IPS DF 6.9 (cell line): ENCODE measurements at places on chromosomes 6 and 20.

DNA sequence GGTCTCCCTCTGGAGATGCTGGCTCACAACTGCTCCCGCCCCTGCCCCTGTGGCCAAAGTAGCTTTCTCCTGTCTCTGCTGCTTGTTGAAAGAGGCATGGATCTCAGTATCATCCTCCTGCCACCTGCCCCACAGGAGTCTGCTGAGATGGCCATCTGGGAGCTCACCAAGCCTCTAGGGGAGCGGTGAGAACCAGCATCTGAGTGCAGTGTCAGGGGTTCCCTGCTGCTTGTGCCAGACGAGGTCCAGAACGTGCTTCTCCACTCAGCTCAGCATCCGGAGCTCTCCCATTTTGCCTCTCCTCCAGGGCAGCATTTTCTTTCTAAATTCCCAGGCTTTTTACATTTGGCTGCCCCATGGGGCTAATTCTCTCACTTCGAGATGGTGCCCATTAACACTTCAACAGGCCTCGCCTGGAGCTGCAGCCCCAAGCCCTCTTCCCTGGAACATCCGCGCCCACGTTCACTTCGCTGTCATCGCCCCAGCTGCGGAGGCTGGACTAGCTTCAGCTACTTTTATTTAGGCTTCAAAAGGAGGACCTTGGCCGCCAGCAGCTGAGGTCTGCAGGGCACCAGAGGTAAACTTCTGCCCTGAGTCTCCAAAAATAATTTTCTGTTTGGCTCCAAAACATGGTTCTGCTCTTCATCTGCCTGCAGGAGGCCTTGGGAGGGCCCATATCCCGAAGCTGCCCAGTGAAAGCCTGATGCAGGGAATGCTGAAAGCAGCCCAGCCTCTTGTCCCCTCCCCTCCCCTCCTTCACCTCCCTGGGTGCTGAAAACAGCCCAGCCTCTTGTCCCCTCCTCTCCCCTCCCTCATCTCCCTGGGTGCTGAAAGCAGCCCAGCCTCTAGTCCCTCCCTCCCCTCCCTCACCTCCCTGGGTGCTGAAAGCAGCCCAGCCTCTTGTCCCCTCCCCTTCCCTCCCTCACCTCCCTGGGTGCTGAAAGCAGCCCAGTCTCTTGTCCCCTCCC lies 25.2 kb upstream of the MLN start:
- H3K4me1 ChIP-seq, result peaks cover 3% of the 10 kb centered on the region; the same call in 1 of the 2 replicates
- DNase-seq, result no peak
- no peaks in the 10 kb centered on the region for H3K36me3 ChIP-seq
- H3K27me3 ChIP-seq, result no peaks in the 10 kb centered on the region
- H3K4me3 ChIP-seq, result no peak overlapping the region

DNA sequence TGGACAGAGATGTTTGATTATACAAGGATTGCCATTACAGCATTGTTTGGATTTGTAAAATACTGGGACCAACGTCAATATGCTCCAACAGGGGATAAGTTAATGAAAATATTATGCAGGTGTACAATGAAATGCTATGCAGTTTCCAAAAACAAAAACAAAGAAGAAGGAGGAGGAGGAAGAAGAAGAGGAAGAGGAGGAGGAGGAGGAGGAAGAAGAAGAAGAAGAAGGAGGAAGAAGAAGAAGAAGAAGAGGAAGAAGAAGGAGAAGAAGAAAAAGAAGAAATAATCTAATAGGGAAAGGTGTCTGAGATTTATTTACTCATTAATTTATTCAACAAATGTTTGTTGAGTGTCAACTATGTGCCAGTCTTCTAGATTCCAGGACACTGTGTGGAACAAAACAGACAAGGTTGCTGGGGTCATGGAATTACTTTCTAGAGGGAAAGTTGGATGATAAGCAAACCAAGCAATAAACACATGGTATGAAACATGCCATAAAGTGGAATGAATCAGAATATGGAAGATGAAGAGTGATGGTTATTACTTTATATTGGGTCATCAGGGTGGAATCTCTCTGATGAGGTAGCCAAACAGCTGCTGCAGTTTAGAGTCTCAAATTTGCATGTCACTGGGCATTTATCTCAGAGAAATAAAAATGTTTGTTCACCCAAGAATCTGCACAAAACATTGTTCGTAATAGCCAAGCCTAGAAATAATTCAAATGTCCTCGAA lies 6.3 kb upstream of the TRIM27 start:
- H3K4me3 ChIP-seq, result no peak overlapping the region
- no peak for DNase-seq
- H3K27me3 ChIP-seq, result no peaks in the 10 kb centered on the region
- H3K36me3 ChIP-seq, result no peaks in the 10 kb centered on the region

- H3K4me1 ChIP-seq, result no peaks in the 10 kb centered on the region
- no peak for DNase-seq
- H3K36me3 ChIP-seq, result no peaks in the 10 kb centered on the region
- H3K4me3 ChIP-seq, result no peak overlapping the region
These were observed 1189.1 kb downstream of the GRIK2 start for GRCh38 chr6:102582569-102582968.

- DNase-seq, result no peak
- no peaks in the 10 kb centered on the region for H3K4me1 ChIP-seq
- no peak overlapping the region for H3K4me3 ChIP-seq
- H3K36me3 ChIP-seq, result no peaks in the 10 kb centered on the region
- H3K27ac ChIP-seq, result no peak overlapping the region
These were observed 118.7 kb downstream of the BMP2 start for GRCh38 chr20:6886065-6886729.

DNA sequence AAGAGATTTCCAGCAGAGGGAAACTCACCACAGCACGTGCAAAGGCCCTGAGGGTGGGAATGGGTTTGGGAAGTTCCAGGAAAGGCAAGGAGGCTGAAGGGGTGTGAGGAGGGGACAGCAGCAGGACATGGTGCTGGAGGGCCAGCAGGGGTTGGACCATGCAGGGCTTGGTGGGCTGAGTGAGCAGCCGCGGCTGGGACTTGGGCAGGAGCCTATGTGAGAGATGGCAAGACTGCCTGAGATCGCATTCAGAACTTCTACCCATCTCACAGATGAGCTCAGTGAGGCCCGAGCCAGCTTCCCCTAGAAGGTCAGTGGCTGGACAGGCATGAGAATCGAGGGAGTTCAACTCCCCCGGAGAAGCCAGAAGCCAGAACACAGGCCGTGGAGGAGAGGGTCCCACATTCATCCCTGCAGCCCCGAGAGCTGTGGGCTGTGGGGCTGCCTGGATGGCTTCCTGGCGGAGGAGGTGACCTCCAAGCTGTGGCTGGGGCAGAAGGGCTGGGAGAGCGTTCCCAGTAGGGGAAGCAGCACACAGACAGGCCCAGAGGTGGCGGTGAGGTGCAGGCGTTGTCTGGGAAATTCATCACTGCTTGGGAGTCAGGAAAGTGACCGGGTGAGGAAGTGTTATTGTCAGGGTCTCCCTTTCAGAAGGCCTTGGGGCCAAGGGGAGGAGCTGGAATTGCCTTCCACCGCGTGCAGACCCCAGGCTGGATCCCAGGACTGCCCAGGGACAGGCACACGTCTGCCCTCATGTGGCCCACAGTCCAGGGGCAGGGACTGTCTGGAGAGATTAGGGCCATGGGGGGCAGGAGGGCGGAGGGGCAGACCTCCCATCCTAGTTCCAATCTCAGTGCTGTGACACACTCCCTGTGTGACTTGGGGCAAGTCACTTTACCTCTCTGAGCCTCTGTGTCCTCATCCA lies 103.8 kb downstream of the CEBPB start:
- no peak overlapping the region for H3K27ac ChIP-seq
- H3K4me1 ChIP-seq, result no peaks in the 10 kb centered on the region
- H3K4me3 ChIP-seq, result no peak overlapping the region
- no peak for DNase-seq

DNA sequence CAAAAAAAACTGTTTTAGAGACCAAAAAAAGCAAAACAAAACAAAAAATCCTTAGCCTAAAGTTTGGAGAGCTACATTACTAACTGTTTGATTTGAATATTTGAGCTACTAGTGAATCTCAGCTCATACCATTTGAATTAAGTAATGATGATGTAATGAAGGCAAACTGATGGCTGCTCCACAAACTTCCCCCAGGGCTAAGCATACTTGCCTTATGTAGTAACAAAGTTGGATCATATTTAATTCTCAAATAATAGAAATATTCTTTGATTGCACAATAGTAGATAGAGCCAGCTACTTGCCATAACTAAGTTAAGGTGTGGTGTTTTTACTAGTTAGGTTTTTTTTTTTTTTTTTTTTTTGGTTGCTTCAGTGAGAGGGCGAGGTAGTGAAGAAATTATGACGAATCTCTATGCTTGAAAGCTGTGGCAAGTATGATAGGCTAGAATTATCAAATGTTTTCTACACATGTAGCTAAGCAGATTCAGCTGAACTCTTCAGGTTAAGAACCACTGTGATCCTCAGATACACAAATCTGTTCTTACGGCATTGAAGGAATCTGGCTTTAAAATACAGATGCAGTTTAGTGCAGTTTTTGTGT lies 2.9 kb downstream of the RAB32 start:
- H3K4me3 ChIP-seq, result no peak overlapping the region
- no peaks in the 10 kb centered on the region for H3K27me3 ChIP-seq
- H3K27ac ChIP-seq, result no peak overlapping the region
- DNase-seq, result no peak
- H3K4me1 ChIP-seq, result no peaks in the 10 kb centered on the region; the same call in 1 of the 2 replicates

DNA sequence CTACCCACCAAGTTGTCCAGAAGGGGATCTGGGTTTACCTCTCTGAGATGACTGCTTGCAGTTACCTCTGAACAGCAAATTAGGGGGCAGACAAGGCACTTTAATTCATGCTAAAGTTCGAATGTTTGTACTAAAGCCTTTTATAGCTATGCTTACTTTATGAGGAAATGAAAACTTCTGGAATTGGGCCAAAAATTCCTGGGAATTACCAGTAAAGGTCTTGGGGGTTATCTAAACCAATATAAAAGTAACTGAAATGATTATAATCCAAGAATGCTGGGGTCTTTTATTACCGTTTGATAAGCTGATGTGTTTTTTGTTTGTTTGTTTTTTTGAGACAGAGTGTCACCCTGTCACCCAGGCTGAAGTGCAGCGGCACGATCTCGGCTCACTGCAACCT lies 7.9 kb upstream of the LZTS3 start:
- no peaks in the 10 kb centered on the region for H3K36me3 ChIP-seq
- no peak for DNase-seq
- H3K27me3 ChIP-seq, result no peaks in the 10 kb centered on the region

- H3K27ac ChIP-seq, result no peak overlapping the region
- no peaks in the 10 kb centered on the region for H3K36me3 ChIP-seq
- no peak overlapping the region for H3K4me3 ChIP-seq
- no peaks in the 10 kb centered on the region for H3K27me3 ChIP-seq
- DNase-seq, result no peak
These were observed 18.3 kb downstream of the ETV7 start for GRCh38 chr6:36368921-36369865.

DNA sequence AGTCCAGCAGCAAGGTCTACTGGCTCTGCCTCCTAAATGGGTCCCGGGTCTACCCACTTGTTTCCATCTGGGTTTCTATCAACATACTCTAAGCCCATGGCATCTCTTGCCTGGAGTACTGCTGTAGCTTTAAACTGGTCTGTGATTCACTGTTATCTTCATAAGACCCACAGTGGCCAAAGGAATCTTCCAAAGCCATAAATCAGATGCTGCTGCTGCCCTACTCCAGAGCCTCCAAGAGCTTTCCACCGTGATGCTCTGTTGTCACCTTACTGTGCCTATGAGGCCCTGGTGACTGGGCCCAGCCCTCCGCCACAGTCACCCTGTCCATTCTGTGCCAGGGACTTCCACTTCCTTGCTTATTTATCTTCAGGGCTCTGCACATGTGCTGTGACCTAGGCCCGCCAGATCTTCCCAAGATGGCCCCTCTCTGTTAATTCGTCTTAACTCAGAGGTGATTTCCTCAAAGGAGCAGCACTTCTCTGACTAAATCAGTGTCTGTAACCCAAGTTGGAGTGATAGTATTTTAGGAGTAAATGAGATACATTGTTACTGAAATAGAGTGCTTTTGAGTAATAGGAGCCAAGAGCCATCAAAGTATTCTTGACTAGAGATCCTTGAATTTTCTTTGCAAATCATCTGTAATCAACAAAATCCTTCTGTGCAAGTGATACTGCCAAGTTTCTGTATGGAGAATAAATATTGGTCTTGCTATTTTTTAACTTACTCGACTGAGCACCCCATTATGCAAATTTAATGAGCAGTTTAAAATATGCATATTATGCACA lies 102.5 kb downstream of the PPP1R14C start:
- no peaks in the 10 kb centered on the region for H3K36me3 ChIP-seq
- no peaks in the 10 kb centered on the region for H3K4me1 ChIP-seq
- H3K4me3 ChIP-seq, result no peak overlapping the region
- H3K27ac ChIP-seq, result no peak overlapping the region
- DNase-seq, result no peak

GRCh38 chr6:118335325-118335816 lies 212.7 kb upstream of the PLN start:
- DNase-seq, result no peak
- H3K4me3 ChIP-seq, result no peak overlapping the region
- no peaks in the 10 kb centered on the region for H3K27me3 ChIP-seq
- H3K36me3 ChIP-seq, result no peaks in the 10 kb centered on the region
- H3K27ac ChIP-seq, result no peak overlapping the region
